ENCODE measurements at places on chromosomes 16 and 17.

- DNase-seq: peak; percentile 79
Observed at GRCh38 chr17:39939588-39940419, 12.3 kb downstream of the LRRC3C start.

- DNase-seq: no peak
Observed at GRCh38 chr17:53270936-53271335, 551.8 kb upstream of the KIF2B start.

GRCh38 chr16:505479-506245, 21.9 kb upstream of the CAPN15 start:
- DNase-seq: no peak

GRCh38 chr16:48879223-48880122, 269.5 kb upstream of the N4BP1 start:
- no peak for DNase-seq

- DNase-seq: no peak
Observed at GRCh38 chr16:86476956-86477534, 33.3 kb upstream of the FOXF1 start.

- peak; percentile 88 for DNase-seq
Observed at GRCh38 chr17:35315283-35315682, 58.1 kb downstream of the SLFN11 start.

DNA sequence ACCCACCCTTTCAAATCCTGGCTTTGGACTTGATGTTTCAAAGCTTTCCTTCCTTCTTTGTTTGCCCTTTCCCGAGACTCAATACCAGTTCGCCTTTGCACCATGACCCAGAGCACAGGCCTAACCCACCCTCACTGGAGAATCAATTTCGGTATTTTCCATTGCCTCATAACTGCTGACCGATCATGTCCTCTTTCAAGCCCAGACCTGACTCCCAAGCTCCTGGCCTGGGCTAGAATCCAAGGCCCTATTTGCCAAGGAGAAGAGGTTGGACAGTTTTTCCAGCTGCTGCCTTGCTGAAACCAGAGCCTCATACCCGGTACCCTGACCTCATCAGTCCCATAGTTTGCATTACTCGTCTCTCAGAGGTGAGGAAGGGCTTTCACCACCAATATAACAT, 35.3 kb upstream of the HELZ start:
- no peak for DNase-seq

DNA sequence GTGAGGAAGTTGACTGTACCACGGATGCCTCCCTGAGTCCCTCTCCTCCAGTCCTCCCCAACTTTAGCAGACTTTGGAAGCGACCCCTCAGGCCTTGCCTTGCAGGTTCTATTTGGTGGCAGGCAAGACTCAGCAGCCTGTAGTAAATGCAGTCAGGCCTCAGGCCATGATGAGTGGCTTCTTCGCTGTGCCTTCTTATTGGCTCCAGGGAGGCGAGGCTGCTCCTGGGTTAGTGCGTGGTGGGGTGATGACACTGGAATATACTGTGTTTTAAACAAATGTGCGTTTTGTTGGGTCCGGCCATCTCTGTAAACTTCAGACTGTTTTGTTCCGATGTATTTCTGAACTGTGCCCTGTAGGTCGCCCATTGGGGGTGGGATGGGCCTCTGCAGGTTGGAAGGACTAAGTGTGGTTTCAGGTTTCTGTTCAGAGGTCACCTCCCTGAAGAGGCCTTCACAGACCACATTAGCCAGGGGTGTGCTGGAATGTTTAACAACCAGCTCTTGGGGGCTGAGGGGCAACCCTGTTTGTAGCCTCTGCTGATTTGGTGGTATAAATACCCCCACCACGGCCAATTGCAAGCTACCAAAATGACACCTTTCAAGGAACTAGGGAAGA, 62.5 kb downstream of the CYLD start:
- DNase-seq: no peak

DNA sequence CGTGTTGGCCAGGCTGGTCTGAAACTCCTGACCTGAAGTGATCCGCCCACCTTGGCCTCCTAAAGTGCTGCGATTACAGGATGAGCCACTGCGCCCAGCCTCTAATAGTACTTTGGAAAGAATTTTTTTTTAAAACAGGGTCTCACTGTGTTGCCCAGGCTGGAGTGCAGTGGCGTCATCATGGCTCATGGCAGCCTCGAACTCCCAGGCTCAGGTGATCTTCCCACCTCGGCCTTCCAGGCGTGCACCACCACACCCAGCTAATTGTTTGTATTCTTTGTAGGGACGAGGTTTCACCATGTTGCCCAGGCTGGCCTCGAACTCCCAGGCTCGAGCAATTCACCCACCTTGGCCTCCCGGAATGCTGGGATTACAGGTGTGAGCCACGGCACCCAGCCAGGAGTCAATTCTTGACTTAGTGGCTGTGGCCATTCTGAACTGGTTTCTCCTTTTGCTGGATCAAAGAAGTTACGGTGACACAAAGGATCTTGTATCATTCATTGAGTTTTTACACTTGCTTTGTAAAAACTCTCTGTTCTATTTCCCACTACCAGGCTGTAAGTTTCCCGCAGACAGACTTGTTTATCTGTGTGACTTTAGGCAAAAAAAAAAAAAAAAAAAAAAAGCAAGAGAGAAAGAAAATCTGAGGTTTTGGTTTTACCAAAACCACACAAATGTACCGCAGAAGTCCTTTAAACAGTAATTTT, 12.7 kb upstream of the COTL1 start:
- no peak for DNase-seq

- peak; percentile 80 for DNase-seq
Observed at GRCh38 chr17:44972953-44973352, 4.8 kb upstream of the C1QL1 start.
